ENCODE measurements at places on chromosomes 12 and 14. TPM values are rescaled to one million over a fixed set of nuclear protein-coding genes. Genes with fewer than 3 reads are reported as not detected.

The SCYL2 gene
- 34.5 TPM for total RNA-seq

GRCh38 chr14:51444353-51445000, 204.4 kb downstream of the TMX1 start:
- no peak overlapping the region for H3K27ac ChIP-seq
- H3K4me1 ChIP-seq, result no peaks in the 10 kb centered on the region
- no peaks in the 10 kb centered on the region for H3K27me3 ChIP-seq
- no peak for DNase-seq
- H3K36me3 ChIP-seq, result no peaks in the 10 kb centered on the region

DNA sequence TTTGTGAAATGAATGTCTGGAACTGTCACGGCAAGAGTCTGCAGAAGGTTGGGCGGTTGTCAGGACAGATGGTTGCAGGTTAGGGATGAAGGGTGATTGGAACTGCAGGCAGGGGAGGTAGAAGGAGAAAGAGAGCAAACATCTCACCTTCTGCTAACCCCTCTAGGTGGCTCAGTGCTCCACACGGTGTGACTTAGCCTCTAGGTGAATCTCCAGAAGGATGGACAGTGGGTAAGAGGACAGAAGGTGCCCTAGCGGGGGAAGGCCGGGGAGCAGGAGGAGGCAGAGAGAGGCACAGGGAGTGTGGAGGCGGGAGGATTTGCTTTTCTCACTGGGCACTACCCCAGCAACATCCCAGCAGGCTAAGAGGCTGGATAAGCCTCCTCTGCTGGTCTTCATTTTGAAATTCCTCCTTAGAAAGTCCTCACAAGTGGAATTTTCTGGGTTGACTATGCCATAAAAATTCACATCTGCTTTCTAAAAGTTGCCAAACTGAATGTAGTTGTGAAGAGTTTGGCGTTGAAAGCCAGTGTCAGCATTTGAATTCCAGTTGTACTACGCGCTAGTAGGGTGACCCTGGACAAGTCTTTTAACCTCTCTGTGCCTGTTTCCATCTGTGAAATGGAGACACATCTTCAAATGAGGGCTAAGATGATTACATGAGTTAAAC, 10.7 kb upstream of the GPR68 start:
- H3K27ac ChIP-seq, result peak overlapping the region; percentile 65
- no peaks in the 10 kb centered on the region for H3K27me3 ChIP-seq
- no peak for DNase-seq

- H3K27me3 ChIP-seq, result no peaks in the 10 kb centered on the region
- H3K4me3 ChIP-seq, result peak within 1 kb of the TSS; percentile 91
- H3K4me1 ChIP-seq, result peaks cover 24% of the 10 kb centered on the region
- peak within 1 kb of the TSS; percentile 84 for H3K27ac ChIP-seq
- DNase-seq, result peak; percentile 98
These were observed at the start of gene LPCAT3 for GRCh38 chr12:7018350-7019042. TSS of gene LPCAT3 (minus strand) at chr12:7018476. CDS start at chr12:7018424, 52 bp downstream.

The ZDHHC22 gene
- total RNA-seq, result not detected

DNA sequence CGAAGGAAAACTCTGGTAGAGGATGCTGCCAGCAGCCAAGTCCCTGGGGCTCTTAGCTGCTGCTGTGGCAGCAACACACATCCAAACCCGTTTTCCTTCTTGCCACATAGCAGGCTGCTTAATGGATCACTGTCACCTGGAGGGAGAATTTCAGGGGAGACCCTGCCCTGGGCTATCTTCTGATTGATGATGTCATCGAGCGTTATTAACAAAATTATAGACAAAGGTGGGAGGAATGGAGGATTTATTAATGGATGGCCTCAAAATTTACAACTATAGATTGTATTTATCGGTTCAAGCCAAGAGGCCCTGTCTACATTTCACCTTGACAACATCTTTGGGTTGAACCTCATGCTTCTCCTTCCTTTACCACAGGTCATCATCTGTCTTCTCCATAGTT, 120.8 kb upstream of the PZP start:
- no peak for DNase-seq
- H3K4me3 ChIP-seq, result no peak overlapping the region
- H3K27ac ChIP-seq, result no peak overlapping the region
- H3K4me1 ChIP-seq, result peaks cover 17% of the 10 kb centered on the region
- H3K27me3 ChIP-seq, result no peaks in the 10 kb centered on the region

GRCh38 chr12:52210186-52210924, 18.5 kb upstream of the KRT80 start:
- H3K4me3 ChIP-seq, result no peak overlapping the region
- H3K4me1 ChIP-seq, result peaks cover 2% of the 10 kb centered on the region
- H3K27ac ChIP-seq, result no peak overlapping the region

- no peak for DNase-seq
- H3K36me3 ChIP-seq, result no peaks in the 10 kb centered on the region
- no peaks in the 10 kb centered on the region for H3K27me3 ChIP-seq
- no peak overlapping the region for H3K27ac ChIP-seq
- H3K4me1 ChIP-seq, result no peaks in the 10 kb centered on the region
These were observed 639.4 kb downstream of the SLC16A7 start for GRCh38 chr12:60235261-60235660.

- no peaks in the 10 kb centered on the region for H3K27me3 ChIP-seq
- H3K4me1 ChIP-seq, result no peaks in the 10 kb centered on the region
- no peak for DNase-seq
- H3K36me3 ChIP-seq, result no peaks in the 10 kb centered on the region
These were observed 59.8 kb downstream of the RNFT2 start for GRCh38 chr12:116797885-116798284.

GRCh38 chr12:72406111-72406510, 133.9 kb downstream of the TRHDE start:
- no peak for DNase-seq
- H3K4me3 ChIP-seq, result no peak overlapping the region
- H3K27ac ChIP-seq, result no peak overlapping the region
- H3K27me3 ChIP-seq, result no peaks in the 10 kb centered on the region
- H3K36me3 ChIP-seq, result no peaks in the 10 kb centered on the region
- no peaks in the 10 kb centered on the region for H3K4me1 ChIP-seq

The CPNE6 gene
- total RNA-seq, result not detected

The GSG1 gene
- not detected for total RNA-seq

DNA sequence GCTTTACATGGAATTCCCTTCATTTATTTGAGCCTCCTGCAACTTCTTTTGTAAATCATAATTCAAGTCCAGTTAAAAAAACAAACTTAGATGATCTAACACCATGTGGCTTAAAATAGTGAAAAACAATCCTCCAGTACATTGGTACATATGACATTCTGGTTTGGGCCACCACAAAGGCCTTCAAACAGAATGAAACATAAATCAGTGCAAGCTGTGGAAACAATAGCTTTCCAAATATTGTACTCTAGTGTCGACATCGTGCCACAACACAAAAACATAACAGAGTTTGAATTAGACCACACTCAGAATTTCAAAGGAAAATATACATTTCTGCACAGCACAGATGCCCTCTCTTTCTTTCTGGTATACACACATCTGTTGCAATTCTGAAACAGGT, 751.3 kb downstream of the SLC6A15 start:
- H3K27me3 ChIP-seq, result no peaks in the 10 kb centered on the region
- H3K36me3 ChIP-seq, result no peaks in the 10 kb centered on the region
- no peaks in the 10 kb centered on the region for H3K4me1 ChIP-seq

The MARK3 gene
- 81.4 TPM for total RNA-seq

- H3K4me1 ChIP-seq, result peaks cover 5% of the 10 kb centered on the region
- peaks cover 72% of the 10 kb centered on the region for H3K27me3 ChIP-seq
- no peak overlapping the region for H3K4me3 ChIP-seq
These were observed 320.0 kb downstream of the DPF3 start for GRCh38 chr14:72573725-72574417.

The SDS gene
- not detected for total RNA-seq

The GPR162 gene
- 0.11 TPM for total RNA-seq

The AICDA gene
- total RNA-seq, result not detected

The XRCC3 gene
- 53.7 TPM for total RNA-seq

DNA sequence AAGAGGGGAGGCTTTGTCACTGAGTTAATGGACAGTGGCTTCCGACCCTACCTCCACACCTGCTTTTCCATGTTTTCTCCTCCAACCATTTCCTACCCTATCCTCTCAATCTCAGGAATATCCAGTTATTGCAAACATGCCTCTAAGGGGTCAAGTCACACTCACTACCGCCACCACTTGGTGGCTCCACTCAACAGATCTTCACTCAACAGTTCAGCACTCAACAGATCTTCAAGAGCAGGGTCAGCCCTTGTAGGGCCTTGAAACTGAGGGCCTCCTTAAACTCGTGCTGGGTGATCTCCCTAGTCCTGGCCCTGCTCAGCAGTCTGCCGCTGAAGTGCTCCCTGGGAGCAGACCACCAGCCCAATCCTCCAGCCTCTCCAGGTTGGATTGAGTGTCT, 14.2 kb downstream of the ZNF641 start:
- no peaks in the 10 kb centered on the region for H3K4me1 ChIP-seq
- H3K36me3 ChIP-seq, result no peaks in the 10 kb centered on the region
- H3K4me3 ChIP-seq, result no peak overlapping the region
- no peak for DNase-seq
- H3K27ac ChIP-seq, result no peak overlapping the region

The GPR132 gene
- total RNA-seq, result 27.1 TPM

The CAPZA3 gene
- not detected for total RNA-seq

- DNase-seq, result no peak
- H3K27me3 ChIP-seq, result no peaks in the 10 kb centered on the region
- H3K4me1 ChIP-seq, result peaks cover 14% of the 10 kb centered on the region
- no peak overlapping the region for H3K4me3 ChIP-seq
- H3K36me3 ChIP-seq, result no peaks in the 10 kb centered on the region
These were observed 336.9 kb upstream of the ATP2B1 start for GRCh38 chr12:90045559-90045958.

The LMO3 gene
- not detected for total RNA-seq

The CORO1C gene
- total RNA-seq, result 81.5 TPM

The GPR135 gene
- 2.4 TPM for total RNA-seq

DNA sequence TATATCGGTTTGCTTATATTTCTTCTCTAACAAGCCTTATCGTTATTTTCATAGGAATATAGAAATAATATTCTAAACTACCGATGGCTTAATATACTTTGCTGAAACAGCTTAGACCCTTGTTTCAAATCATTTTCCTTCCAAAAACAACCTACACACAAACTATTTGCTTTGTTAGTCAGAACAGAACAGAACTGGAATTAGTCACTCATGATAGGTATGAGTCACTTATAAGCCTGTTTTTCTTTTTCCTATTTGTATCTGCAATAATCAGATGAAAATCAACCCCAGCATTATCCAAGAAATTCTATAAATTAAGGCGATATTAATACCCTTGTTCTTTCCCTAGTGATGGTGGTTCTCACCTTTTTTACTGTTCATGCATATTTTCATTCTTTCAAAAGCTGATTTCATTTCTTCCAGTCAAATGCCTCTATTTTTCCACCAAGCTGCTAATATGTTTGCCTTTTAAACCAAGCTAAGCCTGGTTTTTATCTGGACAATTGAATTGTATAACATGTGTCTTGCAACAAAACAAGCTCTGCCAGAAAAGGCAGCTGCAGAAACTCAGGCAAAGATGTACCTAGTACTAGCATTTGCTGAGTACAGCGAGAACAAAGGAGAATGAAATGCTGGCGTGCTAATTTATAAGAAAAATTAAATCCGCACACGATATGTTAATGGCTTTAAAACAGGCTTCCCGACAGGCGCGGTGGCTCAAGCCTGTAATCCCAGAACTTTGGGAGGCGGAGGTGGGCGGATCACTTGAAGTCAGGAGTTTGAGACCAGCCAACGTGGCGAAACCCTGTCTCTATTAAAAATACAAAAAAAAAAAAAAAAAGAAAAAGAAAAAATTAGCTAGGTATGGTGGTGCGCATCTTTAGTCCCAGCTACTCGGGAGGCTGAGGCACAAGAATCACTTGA, 1418.2 kb downstream of the AACS start:
- no peaks in the 10 kb centered on the region for H3K4me1 ChIP-seq
- no peak overlapping the region for H3K27ac ChIP-seq
- no peak for DNase-seq
- H3K36me3 ChIP-seq, result no peaks in the 10 kb centered on the region
- no peaks in the 10 kb centered on the region for H3K27me3 ChIP-seq

GRCh38 chr12:60266381-60266852, 670.6 kb downstream of the SLC16A7 start:
- no peaks in the 10 kb centered on the region for H3K27me3 ChIP-seq
- no peaks in the 10 kb centered on the region for H3K4me1 ChIP-seq
- no peak overlapping the region for H3K4me3 ChIP-seq
- DNase-seq, result no peak

GRCh38 chr14:105050551-105050897, 14.7 kb downstream of the GPR132 start:
- no peak overlapping the region for H3K27ac ChIP-seq
- no peaks in the 10 kb centered on the region for H3K27me3 ChIP-seq
- peaks cover 4% of the 10 kb centered on the region for H3K4me1 ChIP-seq
- no peak for DNase-seq
- H3K36me3 ChIP-seq, result peaks cover 36% of the 10 kb centered on the region
- no peak overlapping the region for H3K4me3 ChIP-seq

The BIN2 gene
- 45.8 TPM for total RNA-seq

The RPS6KA5 gene
- total RNA-seq, result 21.4 TPM

The MAGOHB gene
- 69.4 TPM for total RNA-seq

DNA sequence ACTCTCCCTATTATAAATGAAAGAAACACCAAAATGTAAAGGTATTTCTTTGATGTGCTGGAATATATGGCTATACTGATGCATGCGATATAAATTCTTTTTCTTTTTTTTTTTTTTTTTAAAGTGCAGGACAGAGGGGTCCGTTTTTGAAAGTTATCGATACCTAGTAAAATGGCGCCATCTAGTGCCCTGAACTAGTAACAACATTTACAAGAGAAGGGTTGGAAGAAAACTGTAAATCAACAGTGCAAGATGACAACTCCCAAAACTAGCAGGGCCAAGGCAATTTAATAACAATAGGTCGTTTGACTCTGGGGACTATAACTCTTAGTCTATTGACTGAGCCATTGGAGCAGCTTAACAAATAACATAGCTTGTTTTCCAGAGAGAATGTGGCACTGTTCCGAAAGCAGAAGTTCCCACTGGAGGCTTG, 137.7 kb downstream of the SPTSSA start:
- no peak for DNase-seq
- peaks cover 7% of the 10 kb centered on the region for H3K27me3 ChIP-seq
- H3K36me3 ChIP-seq, result no peaks in the 10 kb centered on the region
- H3K4me1 ChIP-seq, result peaks cover 2% of the 10 kb centered on the region
- H3K4me3 ChIP-seq, result no peak overlapping the region
- H3K27ac ChIP-seq, result no peak overlapping the region

GRCh38 chr12:122001466-122002209, 20.0 kb upstream of the BCL7A start:
- H3K4me3 ChIP-seq, result no peak overlapping the region
- peaks cover 5% of the 10 kb centered on the region for H3K4me1 ChIP-seq
- no peak for DNase-seq
- no peaks in the 10 kb centered on the region for H3K36me3 ChIP-seq
- H3K27ac ChIP-seq, result no peak overlapping the region
- peaks cover 23% of the 10 kb centered on the region for H3K27me3 ChIP-seq
